ENCODE measurements at places on chromosomes 4 and X. TPM values are rescaled to one million over a fixed set of nuclear protein-coding genes. Genes with fewer than 3 reads are reported as not detected.

DNA sequence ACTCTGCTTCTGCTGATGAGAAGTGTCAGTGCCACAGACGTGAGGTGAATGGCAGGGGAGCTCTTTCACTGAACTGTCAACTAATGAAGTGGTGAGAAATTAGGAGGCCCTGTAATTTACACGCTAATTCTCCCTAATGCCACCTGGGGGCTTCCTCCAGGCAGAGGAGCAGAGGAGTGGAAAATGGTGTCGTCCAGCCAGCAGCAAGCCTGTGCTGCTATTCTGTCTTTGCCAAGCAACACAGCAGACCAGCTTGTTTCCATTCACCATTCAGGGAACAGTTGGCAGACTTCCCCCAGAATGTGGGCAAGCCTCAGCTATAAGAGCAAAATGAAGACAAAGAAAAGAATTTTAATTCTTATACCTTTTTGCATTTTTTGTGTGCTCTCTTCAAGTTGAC, 245.2 kb upstream of the TET2 start:
- no peaks in the 10 kb centered on the region for H3K36me3 ChIP-seq
- no peak overlapping the region for H3K4me3 ChIP-seq

DNA sequence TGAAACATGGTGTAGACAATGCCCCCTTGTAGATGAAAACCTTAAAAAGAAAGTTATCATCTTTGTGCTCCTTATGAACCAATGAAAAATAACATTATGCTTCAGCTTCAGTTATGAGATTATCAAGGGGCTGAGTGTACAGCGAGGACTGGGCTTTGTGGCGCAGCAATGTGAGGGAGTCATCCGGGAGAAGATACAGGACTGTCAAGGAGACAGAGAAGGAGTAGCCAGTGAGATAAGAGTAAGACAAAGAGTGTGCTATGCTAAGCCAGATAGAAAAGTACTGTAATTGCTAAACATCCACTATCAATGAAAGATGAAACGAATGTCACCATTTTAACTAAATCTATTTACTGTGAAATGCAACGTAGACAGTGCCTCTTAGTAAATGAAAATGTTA, 3.6 kb upstream of the KLHL15 start:
- H3K27me3 ChIP-seq: peaks cover 4% of the 10 kb centered on the region
- no peak for DNase-seq
- H3K4me3 ChIP-seq: no peak overlapping the region
- no peaks in the 10 kb centered on the region for H3K36me3 ChIP-seq
- peaks cover 6% of the 10 kb centered on the region for H3K4me1 ChIP-seq

GRCh38 chr4:74638001-74638400, 156.3 kb downstream of the BTC start:
- no peak overlapping the region for H3K27ac ChIP-seq
- no peak for DNase-seq
- H3K4me3 ChIP-seq: no peak overlapping the region

DNA sequence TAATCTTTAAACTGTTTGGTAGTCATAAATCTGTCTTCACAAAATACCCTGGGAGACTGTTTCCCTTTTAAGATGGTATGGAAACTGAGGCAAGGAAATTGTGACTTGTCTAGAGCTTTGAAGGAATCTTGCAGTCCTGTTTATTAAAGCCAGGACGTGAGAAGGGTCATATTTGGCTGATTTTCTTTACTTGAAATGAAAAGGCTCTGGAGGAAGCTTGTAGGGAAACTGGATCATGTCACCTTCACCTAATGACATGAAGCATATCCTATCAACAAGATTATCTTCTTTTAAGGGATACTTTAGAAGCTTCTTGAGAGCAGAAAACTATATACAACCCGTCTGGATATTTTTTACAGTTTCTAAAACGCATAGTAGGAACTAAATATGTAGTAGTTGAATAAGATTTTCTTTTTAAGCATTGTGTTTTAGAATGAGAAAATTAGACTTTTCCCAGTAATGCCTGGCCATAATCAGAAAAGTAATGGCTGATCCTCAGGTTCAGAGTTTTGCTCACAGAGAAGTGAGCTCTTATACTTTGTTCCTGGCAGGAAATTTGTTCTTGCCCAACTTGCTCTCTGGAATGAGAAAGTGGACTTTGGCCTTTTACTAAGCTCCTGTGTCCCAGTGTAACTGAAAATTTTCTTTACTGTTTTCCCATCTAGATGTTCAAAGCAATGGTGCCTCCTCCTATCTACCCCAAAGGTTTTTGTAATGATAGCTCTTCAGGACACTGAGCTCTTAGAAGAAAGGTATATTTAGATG, 136.8 kb upstream of the AFF2 start:
- no peaks in the 10 kb centered on the region for H3K4me1 ChIP-seq
- no peak for DNase-seq
- H3K4me3 ChIP-seq: no peak overlapping the region
- H3K27ac ChIP-seq: no peak overlapping the region
- no peaks in the 10 kb centered on the region for H3K27me3 ChIP-seq

DNA sequence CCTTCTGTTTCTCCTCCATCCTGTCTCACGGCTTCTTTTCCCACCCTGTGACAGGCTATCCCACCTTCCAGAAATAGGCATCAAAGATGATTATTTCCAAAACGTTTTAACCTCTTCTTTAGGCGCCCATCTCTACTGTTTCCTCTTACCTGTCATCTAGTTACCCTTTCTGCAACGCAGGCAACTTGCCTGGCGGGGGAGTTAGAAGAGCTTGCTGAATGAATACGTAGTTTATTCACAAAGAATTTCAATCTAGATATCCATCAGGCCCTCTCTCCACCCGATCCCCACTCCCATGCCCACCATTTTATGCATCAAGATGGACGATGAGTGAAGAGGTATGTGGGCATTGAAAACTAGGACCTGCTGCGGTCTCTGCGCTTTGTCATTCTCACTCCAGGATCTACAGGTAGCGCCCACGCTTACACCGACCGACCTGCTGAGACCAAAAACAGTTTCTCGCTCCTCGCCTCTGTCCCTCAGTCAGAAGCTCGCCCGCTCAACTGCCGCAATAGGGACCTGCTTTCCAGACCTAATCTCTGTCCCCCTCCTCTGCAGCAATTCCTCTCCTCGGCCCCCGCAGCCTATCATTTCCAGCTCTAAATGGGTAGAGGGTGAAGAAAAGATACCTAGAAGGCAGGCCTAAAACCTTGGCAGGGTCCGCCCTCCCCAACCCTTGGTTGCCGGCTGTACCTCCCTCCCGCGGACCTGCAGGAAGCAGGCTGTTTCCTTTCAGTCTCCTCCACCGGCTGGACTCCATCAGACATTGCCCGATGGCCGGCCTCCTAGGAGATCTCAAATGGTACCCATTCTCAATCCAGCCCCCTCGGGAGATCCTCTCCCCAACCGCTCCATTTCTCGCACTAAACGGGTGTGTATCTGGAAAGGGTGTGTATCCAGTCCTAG, 624 bp downstream of the BEX5 start:
- H3K4me3 ChIP-seq: peak overlapping the region; percentile 89
- H3K27ac ChIP-seq: peak overlapping the region; percentile 93
- DNase-seq: peak; percentile 8

DNA sequence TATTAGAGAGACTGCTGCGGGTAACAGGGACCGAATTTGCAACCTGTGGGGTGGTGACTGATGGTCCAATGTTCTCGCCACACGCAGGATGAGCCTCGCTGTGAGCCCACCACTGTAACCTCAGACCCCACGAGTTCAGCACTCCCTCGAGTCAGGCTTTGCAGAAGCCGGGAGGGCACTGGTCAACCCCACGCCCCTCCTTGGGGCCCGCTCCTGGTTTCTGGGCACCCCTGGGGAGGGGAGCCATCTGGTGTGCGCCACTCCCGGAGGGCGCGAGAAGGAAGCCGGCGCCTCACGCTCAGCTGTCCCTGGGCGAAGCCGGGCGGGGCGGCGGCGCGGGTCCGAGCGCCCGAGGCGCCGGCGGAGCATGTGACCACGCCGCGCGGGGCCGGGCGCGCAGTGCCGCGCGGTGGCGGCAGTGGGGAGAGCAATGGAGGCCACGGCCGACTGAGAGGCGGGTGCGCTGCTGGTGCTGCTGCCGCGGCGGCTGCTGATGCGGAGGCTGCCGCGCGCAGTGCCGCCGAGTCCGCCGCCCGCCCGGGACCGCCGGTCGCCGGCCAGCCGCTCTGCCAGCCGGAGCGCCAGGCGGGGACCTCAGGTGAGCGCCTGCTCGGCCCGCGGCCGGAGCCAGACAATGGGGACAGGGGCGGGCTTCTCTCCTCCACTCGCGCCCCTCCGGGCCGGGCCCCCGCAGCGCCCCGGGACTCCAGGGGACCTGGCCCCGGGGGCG, 100.1 kb downstream of the CEP135 start:
- peaks cover 55% of the 10 kb centered on the region for H3K27me3 ChIP-seq
- no peaks in the 10 kb centered on the region for H3K36me3 ChIP-seq
- DNase-seq: peak; percentile 59
- no peak overlapping the region for H3K27ac ChIP-seq

- no peak overlapping the region for H3K27ac ChIP-seq
- DNase-seq: no peak
- H3K4me1 ChIP-seq: no peaks in the 10 kb centered on the region
- H3K4me3 ChIP-seq: no peak overlapping the region
Measured at GRCh38 chr4:173835903-173836302, 305.9 kb upstream of the HAND2 start.

DNA sequence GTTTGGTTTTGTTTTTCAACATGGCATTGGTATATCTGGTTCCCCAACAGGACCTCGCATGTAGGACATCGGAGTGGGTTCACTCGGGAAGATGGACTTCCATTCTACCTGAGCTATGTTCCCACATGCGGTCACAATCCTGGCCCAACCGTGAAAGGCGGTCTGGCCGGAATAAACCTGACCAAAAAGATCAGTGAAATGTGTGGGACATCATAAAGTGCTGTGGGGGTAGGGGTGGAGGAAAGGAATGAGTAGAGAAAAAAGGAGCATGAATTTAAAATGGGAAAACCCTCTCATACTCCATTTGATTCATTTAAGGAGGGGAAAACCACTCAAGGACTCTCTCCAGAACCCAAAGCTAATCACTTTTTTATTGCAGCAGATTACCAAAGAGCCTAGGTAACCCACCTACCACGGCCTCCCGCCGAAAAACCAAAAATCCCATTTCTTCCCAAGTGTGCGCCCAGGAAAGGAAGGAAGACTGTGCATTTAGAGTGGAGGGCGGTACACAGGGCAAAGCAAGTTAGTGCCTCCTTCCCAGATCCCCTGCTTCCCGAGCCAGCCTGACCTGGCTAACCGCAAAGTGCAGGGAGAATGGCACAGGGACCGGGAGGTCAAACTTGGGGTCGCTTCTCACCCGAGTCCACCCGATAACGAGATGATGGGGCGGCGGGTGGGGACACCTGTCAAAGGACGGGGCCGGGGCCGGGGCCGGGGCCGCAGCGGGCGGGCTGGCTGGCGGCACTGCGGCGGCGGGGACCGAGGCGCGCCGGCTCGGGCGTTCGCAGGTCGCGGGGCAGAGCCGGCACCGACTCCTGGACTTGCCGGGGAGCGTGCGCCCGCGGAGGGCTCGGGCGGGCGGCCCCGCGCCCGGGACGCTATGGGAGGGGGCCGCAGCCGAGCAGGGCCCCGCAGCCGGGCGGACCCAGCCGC, 669 bp downstream of the TMEM150C start:
- H3K4me1 ChIP-seq: peaks cover 10% of the 10 kb centered on the region
- DNase-seq: no peak
- peaks cover 67% of the 10 kb centered on the region for H3K27me3 ChIP-seq

DNA sequence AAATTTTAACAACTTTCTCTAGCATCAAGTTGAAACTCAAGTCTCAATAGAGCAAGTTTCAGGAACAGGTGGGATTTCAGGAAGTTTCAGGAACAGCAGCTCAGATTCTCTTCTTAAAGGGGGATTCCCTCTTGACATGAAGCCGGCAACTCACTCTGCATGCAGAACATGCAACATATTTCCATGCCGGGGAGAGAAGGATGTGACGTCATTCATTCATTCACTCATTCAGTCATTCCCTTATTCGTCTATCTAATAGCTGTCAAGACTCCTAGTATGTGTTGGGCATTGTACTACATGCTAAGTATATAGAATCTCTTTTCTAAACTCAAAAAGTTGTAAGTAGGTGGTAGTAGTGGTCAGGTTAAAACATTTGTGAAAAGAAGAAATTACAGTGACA, 4.8 kb upstream of the FAM9A start:
- H3K4me1 ChIP-seq: no peaks in the 10 kb centered on the region
- H3K4me3 ChIP-seq: no peak overlapping the region
- H3K27ac ChIP-seq: no peak overlapping the region
- no peak for DNase-seq
- no peaks in the 10 kb centered on the region for H3K27me3 ChIP-seq

- H3K4me3 ChIP-seq: no peak overlapping the region
- peak; percentile 39 for DNase-seq
- H3K27me3 ChIP-seq: no peaks in the 10 kb centered on the region
- no peak overlapping the region for H3K27ac ChIP-seq
- peaks cover 12% of the 10 kb centered on the region for H3K4me1 ChIP-seq
- H3K36me3 ChIP-seq: peaks cover 13% of the 10 kb centered on the region
Measured at GRCh38 chrX:68511255-68511654, 12.4 kb downstream of the YIPF6 start.

DNA sequence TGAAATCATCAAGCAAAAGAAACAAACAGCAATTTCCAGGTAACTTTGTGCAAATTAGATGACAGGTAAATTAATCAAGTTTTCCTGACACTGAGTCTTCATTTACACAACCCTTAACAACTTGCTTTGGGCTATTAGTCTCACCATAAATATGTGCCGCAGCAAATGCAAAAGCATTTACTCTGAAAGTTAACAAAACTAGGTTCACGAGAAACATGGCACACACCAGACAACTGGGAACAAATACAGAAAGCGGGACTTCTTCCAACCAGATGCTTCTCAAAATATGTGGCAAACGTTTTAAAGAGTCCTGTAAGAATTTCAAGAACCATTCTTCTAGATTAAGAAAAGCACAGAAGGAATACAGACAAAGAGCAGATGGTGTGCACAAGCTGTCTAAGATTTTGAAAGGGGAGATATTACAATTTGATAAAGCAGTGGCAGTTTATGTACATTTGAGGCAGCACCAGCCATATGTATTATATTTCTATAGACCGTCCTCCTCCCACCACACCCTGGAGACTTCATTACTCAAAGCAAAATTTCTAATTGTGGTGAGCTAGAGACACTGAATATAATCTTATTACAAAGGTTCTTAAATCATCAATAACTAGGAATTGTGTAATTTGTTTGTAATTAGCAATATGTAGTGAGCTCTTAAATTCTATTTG, 192.5 kb upstream of the ADAMTS3 start:
- no peak for DNase-seq
- H3K4me3 ChIP-seq: no peak overlapping the region
- no peak overlapping the region for H3K27ac ChIP-seq
- no peaks in the 10 kb centered on the region for H3K4me1 ChIP-seq
- no peaks in the 10 kb centered on the region for H3K36me3 ChIP-seq
- H3K27me3 ChIP-seq: no peaks in the 10 kb centered on the region

GRCh38 chr4:36358173-36358572, 76.8 kb downstream of the DTHD1 start:
- no peak overlapping the region for H3K4me3 ChIP-seq
- no peaks in the 10 kb centered on the region for H3K36me3 ChIP-seq
- H3K4me1 ChIP-seq: no peaks in the 10 kb centered on the region
- no peak for DNase-seq
- no peak overlapping the region for H3K27ac ChIP-seq

GRCh38 chrX:99722094-99722493, 688.0 kb downstream of the PCDH19 start:
- no peak overlapping the region for H3K4me3 ChIP-seq
- H3K36me3 ChIP-seq: no peaks in the 10 kb centered on the region
- H3K27ac ChIP-seq: no peak overlapping the region
- H3K4me1 ChIP-seq: no peaks in the 10 kb centered on the region
- no peaks in the 10 kb centered on the region for H3K27me3 ChIP-seq
- DNase-seq: no peak

Gene CTSO
- total RNA-seq: 5.5 TPM

Gene CDS1
- total RNA-seq: 0.22 TPM

Gene CYP2U1
- 3.8 TPM for total RNA-seq

Gene CFAP47
- not detected for total RNA-seq

Gene GPRIN3
- total RNA-seq: 57.4 TPM

Measured in activated CD4-positive, alpha-beta T cell treated with anti-CD3 and anti-CD28 coated beads, Interleukin-2, amount 10 ng/mL, durations not matched to agents 7 days and 5 days (primary cell).